ENCODE measurements at places on chromosomes 4 and X.

DNA sequence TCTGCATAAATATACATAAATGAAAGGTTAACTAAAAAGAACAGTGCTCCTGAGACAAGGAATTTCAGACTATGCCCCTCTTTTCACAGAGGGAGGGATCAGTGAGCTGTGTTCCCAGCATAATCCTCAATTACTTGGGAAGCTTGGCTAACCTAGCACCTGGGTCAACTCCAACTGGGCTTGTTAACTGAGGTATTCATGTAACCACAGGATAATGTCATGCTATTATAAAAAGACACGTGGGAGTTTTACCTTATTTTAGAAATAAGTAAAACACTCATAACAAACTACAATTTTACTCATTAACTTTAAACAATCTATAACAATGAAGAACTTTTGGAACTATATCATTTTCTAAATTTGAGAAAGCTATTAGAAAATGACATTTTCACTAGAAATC is 48.6 kb downstream of the RPGR start:
- DNase-seq: no peak

DNA sequence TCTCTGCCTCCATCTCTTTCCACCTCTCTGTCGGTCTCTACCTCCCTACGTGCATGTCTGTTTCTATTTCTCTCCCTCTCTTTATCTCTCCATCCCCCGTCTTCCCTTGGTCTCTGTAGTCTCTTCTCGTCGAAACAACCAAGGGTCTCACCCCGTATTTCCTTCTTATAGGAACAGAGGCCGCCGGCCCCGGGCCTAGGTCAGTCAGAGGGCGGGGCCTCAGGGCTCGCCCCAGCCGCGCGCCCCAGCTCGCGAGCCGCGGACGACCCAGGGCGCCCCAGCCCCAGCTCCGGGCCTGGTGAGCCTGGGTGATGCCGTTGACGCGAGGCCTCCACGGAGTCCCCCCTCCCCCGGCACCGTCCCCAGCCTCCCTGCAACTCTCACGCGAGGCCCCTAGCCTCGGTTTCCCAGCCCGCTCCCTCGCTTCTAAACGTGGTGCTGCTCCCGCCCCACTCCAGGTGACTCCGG is 6.6 kb downstream of the TIMM17B start:
- no peak for DNase-seq

- DNase-seq: no peak
Observed at GRCh38 chrX:72477781-72478181, 94.9 kb downstream of the HDAC8 start.

GRCh38 chrX:150268839-150269355 is 94.2 kb upstream of the MAMLD1 start:
- DNase-seq: no peak

DNA sequence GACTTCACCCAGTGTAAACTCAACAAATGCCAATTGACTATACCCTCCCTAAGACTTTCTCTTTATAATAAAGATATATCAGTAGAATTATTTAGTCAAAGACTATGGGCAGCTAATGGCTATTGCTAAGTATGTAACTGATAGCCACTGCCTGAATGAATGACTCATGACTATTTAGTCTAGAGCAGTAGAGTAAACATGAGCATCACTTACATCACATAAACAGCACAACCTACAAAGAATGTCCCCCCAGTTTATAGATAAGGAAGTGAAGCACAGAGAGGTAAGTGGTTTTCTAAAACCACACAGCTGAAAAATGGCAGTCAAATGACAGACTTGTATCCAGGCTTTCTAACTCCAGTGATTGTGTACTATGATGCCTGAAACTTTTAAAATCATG is 507.0 kb downstream of the PPARGC1A start:
- no peak for DNase-seq

DNA sequence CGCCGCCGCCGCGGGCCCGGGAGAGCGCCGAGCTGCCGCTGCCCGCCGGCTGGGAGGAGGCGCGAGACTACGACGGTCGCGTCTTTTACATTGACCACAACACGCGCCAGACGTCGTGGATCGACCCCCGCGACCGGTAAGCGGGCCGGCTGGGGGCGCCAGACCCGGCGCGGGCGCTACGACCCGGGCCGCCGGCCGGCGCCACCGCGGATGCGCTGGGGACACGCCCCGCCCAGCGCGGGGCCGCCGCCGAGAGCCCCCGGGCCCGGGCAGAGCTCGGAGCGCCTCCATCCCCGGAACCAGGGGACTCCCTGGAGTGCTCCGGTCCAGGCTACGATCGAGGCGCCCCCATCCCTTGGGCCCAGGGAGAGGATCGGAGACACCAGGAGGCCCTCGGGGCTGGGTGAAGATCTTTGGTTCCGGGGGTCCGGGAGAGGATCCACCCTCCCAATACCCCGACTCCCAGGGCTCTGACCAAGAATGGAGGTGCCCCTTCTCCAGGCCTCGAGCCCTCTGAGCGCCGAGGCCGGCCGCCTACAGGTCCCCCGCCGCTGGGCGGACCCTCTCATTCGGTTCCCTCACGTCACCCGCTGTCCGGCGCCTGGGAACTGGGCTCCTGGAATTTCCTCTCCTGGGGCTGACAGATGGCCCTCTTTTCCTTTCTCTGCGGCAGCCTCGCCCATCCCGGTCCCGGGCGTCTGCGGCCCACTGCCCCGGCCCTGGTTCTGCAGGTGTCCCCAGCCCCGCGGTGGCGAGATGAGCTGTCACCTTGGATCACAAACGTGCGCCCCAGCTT is 48.8 kb downstream of the CLDN34 start:
- DNase-seq: no peak

GRCh38 chr4:149719357-149719756 is 96.3 kb downstream of the IQCM start:
- DNase-seq: no peak

All from activated CD4-positive, alpha-beta T cell treated with anti-CD3 and anti-CD28 coated beads, Interleukin-2, amount 50 U/mL, for 48 hours (primary cell).